ENCODE measurements at places on chromosomes 12 and 14. TPM values are rescaled to one million over a fixed set of nuclear protein-coding genes. Genes with fewer than 3 reads are reported as not detected.
A peak's percentile ranks its signal among the peaks of the same experiment; 100 is the strongest.

GRCh38 chr12:57243521-57244311 lies 7.3 kb downstream of the STAC3 start:
- DNase-seq: no peak

DNA sequence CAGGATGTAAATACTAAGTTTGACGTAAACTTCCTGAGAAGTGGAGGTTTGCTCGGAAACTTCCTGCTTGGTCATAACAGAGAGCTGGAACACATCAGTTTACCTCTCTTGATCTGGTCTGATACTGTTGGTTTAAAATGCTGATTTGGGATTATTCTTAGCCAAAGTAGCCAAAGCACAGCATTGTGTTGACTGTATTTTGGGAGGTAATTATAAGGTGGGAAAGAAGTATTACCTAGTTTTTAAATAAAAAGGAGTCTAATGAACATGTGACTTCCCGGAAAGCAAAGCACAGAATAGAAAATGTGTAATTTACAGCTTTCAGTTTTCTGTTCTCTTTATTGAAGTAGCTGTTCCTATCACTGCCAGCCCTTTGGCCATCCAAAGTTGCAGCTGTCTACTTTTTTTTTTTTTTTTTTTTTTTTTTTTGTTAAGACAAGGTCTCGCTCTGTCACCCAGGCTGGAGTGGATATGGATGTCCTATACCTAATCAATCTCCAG lies 52.2 kb upstream of the SRP54 start:
- no peak for DNase-seq

- no peak for DNase-seq
Observed at GRCh38 chr14:24693983-24694382, 60.0 kb upstream of the GZMB start.

- DNase-seq: peak; percentile 33
Observed at GRCh38 chr14:55454264-55455002, 14.0 kb upstream of the TBPL2 start.

TMEM260 gene
- 22.5 TPM for total RNA-seq

GRCh38 chr12:71958457-71958856 lies 19.8 kb downstream of the TPH2 start:
- no peak for DNase-seq

GRCh38 chr14:23335623-23336022 lies 14.4 kb downstream of the PABPN1 start:
- DNase-seq: no peak

DNA sequence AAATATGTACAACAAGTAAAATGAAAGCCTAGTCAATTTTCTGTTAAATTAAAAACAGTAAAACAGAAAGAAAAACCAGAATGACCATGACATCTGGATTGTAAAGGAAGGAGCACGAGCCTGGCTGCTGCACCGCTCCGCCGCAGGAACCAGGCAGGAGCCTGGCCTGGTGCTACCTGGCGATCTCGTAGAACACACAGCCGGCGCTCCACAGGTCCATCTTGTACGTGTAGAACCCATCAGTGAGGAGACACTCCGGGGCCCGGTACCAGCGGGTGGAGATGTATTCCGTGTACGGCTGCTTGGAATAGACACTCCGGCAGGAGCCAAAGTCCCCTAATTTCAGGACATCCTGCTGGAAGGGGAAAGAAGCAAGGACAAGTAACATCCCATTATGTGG lies 54.3 kb downstream of the MOK start:
- no peak for DNase-seq

RTL1 gene
- total RNA-seq: 0.44 TPM

GRCh38 chr12:123139926-123140675 lies 10.8 kb downstream of the PITPNM2 start:
- no peak for DNase-seq

IQSEC3 gene
- 7.8 TPM for total RNA-seq

FITM1 gene
- total RNA-seq: not detected

CIROP gene
- total RNA-seq: 0.10 TPM

- no peak for DNase-seq
Observed at GRCh38 chr12:41724216-41724615, 420.5 kb downstream of the GXYLT1 start.

DNA sequence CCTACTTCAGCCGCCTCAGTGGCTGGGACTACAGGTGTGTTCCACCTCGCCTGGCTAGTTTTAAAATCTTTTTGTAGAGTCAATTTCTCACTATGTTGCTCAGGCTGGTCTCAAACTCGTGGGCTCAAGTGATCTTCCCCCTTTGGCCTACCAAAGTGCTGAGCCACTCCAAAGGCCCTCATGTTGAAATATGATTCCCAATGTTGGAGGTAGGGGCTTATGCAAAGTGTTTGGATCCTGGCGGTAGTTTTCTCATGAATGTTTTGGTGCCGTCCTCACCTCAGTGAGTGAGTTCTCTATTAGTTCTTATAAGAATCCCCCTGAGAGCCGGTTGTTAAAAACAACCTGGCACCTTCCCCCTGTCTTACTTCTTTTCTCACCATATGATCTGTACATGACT lies 784.6 kb downstream of the TMTC2 start:
- no peak for DNase-seq

SLC22A17 gene
- total RNA-seq: 167 TPM

LRRC10 gene
- not detected for total RNA-seq

GRCh38 chr14:72270147-72270727 lies 338.0 kb downstream of the RGS6 start:
- DNase-seq: no peak

- DNase-seq: no peak
Observed at GRCh38 chr12:6784761-6785160, 4.6 kb upstream of the CD4 start.

DNA sequence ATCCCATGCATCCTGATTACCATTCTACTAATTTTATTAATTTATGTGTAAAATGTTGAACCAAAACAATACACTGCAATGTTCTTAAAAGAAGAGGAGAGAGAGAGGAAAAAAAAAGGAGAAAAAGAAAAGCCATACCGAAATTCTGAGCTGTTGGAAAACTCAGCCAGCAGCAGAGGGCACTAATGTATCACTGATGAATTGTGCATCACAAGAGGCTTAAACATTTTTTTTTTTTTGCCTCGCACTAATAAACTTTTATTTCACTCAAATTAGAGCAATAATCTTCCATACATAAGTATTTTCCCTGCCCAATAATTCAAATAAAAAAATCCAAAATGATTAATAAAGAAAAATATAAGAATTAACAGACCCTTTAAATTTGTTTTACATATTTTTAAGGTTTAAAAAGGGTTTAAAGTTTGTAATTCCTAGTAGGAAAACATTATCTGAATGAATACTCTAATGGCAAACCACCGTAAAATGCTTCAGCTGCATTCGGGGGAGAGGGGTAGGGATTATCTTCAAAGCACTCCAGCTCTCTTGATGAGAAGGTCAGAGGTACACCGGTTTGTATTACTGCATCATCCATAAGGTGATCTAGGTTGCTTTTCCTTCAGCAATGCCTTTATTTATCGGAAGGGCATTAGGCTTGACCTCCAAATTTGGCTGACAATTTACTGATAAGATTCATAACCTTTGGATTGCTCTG lies 41.9 kb downstream of the ATP23 start:
- peak; percentile 54 for DNase-seq

- no peak for DNase-seq
Observed at GRCh38 chr12:85385406-85385805, 105.4 kb downstream of the ALX1 start.

RNF34 gene
- total RNA-seq: 52.6 TPM

GRCh38 chr12:6782119-6782518 lies 7.2 kb upstream of the CD4 start:
- no peak for DNase-seq

DNA sequence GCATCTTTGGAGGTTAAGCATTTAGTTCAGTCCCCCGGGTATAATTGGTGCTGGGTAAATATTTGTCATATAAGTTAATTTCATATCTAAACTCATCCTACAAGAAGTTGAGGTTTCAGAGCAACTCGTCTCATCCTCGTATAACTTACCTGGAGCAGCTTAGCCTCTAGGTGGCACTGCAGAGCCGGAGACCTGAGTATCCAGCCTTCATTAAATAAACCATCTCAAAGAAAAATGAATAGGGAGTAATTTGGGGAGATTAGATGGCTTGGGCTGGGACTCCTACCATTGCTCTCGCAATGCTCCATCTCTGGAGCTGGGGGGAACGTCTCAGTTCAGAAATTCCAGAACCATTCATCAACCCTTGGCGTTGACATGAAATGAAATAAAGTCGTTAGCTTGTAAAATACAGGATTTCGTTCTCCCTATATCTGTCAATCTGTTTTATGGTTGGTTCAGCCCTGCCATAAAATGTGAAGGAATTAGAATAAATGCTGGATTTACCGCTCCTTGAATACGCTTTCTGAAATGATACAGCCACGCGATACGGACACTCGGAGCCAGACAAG lies 122.9 kb upstream of the TMEM132D start:
- DNase-seq: no peak

NOS1 gene
- 7.0 TPM for total RNA-seq

CSRP2 gene
- 85.9 TPM for total RNA-seq

DNA sequence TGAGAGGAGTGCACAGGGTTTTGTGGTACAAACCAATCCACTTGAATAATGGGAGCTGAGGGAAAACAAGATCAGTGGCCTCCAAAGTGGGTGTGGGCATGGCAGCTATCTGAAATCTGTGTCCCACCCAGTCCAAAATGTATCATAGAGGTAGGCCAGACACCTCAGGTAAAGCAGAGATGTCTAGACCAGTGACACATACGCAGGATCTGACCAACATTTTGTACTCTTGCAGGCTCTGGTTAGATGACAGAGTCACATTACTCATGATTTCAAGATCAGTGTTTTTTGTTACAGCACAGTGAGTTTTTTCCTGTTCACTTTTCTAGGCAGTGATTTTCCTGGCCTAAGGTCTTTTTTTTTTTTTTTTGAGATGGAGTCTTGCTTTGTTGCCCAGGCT lies 211.8 kb downstream of the PCNX1 start:
- DNase-seq: no peak

- DNase-seq: no peak
Observed at GRCh38 chr12:127909041-127909440, 357.9 kb upstream of the TMEM132C start.

AGAP2 gene
- 13.0 TPM for total RNA-seq

C1R gene
- total RNA-seq: 41.8 TPM

KRT77 gene
- total RNA-seq: 0.06 TPM

TAS2R10 gene
- total RNA-seq: 1.8 TPM

Data from spinal cord (tissue), 10 donors.